ENCODE measurements at places on chromosomes 5 and 9. TPM values are rescaled to one million over a fixed set of nuclear protein-coding genes. Genes with fewer than 3 reads are reported as not detected.
A peak's percentile ranks its signal among the peaks of the same experiment; 100 is the strongest.

- DNase-seq, result peak; percentile 58
These were observed at the start of gene HEMGN for GRCh38 chr9:97938081-97938644. HEMGN (minus strand) TSS chr9:97938172; CDS start chr9:97938136, 36 bp downstream.

DNA sequence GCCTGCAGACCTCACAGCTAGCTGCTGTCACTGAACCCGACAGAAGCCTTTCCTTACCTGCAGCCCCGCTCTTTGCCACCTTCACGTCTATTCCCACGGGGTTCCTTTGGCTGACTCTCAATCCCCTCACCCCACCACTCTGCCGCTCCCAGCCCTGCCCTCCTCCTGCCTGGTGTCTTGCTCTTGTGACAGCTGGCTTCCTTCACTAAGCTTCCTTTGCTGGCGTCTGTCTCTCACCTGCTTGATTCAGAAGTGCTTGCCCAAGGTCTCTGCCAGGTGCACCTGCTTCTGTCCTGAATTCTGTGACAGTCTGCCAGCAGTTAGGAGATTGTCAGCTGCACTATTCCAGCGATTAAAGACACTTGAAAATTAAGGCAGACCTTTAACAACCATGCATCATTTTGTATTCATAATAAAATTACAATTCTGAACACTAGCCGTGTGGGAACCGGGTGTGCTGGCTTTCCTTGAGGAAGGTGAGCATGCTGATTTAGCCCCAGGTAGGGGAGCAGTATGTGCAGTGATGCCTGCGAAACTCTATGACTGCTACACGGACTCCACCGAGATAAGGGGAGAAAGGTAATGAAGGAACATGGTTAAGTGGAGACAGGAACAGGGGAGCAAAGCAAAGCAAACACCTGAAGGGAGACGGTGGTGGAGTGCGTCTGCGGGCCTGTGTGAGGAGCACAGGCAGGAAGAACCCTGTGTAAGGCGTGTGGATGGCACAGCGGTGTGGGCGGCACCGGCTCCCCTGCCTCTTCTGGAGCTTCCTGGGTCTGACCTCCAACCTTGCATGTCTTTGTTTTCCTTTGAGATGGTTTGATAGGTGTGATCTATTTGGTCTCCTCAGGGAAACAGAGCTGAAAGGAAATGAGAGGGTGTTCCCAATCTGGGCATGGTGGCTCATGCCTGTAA is 80.1 kb upstream of the CACNA1B start:
- DNase-seq, result no peak

DNA sequence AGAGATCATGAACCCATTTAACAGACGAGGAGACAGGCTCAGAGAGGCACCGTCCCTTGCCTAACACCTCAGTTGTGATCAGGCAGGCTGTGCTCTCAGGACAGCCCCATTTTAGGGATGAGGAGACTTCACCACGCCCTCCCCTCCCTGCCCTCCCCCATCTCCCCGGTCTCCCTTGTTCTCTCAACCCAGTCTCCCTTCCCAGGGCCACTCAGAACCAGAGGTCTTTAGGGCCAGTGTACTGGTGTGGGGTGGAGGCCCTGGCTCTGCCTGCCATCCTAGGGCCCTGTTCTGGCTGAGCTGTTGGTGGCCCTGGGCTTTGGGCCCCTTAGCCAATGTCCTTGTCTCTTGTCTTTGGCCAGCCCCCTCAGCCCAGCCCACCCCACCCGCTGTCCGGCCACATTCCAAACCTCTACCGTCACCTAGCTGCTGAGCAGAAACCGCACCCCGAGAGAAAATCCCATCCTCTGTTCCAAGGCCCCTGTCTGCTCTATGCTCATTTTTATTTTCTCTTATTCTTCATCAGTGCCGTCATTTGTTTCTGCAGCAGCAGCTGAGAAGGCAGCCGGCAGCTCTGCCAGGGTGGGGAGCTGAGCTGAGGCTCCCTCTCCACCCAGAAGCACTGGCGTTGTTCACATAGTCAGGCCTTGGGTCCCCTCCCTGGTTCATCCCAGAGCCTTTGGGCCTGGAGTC is 33.9 kb downstream of the OLFML2A start:
- no peak for DNase-seq

DNA sequence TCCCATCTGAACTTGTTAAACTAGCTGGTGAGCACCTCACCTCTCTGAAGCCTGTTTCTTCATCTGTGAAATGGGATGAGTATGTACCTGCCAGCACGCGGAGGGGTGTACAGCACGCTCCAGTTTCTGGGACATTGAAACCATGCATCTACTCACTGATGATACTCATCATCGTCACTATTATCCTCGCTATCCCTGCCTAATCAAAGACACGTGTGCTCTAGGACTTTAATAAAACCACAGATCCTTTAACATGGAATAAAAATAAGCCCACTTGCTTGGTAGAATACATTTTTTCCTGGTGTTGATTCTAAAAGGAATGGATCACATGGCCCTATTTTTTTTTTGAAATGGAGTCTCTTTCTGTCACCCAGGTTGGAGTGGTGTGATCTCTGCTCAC is 37.3 kb upstream of the POMT1 start:
- DNase-seq, result no peak

DNA sequence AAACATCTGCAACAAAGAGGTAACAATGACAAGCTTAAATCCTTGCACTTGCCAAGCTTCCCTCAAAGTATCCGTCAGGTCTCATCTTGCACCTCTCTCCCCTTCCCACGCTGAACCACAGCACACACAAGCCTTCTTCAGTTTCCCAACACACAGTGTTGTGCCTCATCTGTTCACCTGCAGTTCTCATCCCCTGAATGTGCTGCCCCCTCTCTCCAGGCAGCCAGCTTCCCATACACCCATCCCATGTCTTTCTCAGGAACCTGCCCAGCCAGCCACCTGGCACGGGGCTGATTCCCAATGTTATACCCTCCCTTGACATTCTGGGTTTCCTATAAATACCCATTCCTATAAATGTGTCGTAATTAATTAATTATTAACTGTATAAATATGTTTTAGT is 314.8 kb downstream of the PRELID2 start:
- no peak for DNase-seq

DNA sequence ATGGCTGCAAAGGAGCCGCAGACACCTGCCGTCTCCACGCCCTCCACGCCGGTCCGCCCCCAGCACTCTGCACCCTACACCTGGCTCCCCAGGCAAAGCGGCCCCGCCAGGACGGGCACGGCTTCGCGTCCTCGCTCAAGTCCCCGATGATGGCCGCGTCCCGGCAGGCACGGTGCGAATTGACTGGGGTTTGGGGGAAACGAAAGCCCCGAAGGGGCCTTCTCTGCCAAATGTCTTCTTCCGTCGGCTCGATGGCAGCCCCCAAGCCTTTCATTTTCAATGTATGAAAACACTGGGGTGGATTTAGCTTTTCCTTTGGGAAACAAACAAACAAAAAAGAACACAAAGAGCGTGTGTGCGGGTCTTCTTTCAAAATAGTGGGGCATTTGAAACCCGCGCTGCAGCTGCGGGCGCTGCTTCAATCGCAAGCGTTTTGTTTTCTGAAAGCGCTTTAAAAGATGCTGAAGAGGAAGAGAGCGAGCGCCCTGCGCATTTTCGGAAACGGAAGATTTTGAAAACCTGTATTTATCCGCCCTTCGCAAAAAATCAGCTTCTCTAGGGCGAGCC is 160.0 kb downstream of the RMI1 start:
- DNase-seq, result peak; percentile 27

DNA sequence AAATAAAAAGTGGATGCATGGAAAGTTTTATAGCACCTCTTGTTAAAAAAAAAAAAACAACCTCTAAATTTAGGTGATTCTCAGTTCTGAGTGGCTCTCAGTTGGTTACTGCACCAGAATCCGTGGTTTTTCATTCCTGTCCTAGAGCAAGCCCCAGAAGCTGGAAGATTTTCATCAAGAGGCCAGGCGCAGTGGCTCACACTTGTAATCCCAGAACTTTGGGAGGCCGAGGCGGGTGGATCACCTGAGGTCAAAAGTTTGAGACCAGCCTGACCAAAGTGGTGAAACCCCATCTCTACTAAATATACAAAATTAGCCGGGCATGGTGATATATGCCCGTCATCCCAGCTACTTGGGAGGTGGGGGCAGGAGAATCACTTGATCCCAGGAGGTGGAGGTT is 27.2 kb upstream of the SLC9A3 start:
- DNase-seq, result peak; percentile 1

DNA sequence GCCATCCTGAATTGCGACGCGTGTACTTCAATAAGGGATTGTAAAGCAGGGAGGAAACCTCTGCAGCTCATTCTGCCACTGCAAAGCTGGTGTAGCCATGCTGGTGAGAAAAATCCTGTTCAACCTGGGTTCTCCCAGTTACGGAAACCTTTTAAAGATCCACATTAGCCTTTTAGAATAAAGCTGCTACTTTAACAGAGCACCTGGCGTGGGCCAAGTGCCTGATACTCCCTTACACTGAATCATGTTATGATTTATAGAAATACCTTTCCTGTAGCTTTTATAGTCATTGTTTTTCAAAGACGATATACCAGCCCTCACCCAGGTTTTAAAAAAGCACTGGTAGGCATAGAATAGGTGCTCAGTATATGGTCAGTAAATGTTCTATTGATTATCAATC is 48.3 kb downstream of the SFXN1 start:
- no peak for DNase-seq

- DNase-seq, result peak; percentile 91
These were observed 23.6 kb downstream of the PCDHGC5 start for GRCh38 chr5:141512390-141512910.

DNA sequence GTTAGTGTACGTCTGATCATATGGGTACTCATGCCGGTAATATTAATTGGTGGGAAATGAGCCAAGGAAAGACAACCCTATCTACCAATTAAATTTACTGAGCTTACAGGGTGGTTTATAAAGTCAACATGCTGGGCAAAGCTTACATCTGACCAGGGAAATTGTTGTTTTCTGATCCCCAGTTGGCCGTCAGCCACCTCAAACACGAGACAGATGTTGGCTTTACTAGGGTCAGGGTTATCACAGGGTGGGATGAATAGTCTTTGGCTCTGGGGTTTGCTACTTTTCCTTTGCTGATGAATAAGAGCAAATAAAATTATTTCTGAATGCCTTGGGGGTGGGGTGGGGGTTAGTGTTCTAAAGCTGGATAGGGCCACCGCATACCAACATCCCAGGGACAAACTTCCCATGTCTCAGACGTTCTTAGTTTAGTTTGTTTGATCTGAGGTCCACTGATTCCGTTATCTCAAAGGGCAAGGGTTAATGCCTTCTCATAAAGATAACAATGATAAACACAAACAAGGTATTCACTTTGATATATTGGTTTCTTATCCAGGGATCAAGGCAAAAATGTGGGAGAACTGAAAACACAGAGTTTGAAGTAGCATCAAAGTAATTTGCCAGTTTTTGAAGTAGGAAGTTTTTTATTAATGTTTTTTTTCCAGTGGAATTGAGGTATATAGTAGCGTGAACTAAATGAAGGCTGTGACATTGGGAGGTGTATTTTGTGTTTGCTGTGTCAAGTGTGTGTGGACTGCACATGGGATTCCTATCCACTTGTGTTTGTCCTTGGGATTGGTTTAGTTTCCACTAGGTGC is 109.1 kb upstream of the RPS23 start:
- DNase-seq, result no peak

- DNase-seq, result peak; percentile 52
These were observed 54.1 kb downstream of the USP20 start for GRCh38 chr9:129889122-129889940.

DNA sequence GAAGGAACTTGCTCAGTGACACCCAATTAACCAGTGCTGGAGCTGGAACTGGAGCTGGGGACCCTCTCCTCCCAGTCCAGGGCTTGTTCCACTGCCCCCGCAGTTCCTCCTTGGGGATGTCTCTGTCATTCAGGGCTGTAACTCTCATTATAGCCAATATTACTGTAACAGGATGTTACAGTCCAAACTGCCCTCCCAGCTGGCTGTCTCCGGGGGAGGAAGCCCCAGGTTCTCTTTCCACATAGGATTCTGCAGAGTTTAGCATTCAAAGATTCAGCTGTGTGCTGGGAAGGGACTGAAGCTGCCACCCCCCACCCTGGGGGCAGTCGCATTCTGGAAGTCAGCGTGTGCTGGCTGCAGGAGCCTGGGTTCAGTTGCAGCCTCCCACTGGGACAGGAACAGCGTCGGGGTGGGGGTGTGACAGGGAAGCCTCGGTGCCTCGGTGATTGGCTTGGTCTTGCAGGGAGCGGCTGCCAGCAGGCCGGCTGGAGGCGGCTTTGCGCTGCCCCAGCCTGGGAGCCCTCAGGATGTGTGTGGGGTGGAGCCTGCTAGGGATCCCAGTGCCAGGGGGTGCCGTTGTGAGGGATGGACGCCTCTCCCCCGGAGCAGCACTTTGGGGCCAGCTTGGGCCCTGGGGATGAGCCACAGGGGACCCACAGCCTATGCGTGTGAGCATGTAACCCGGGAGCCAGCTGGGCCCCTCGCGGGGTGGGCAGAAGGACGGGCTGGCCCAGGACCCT is 101.1 kb downstream of the RGS3 start:
- no peak for DNase-seq

DNA sequence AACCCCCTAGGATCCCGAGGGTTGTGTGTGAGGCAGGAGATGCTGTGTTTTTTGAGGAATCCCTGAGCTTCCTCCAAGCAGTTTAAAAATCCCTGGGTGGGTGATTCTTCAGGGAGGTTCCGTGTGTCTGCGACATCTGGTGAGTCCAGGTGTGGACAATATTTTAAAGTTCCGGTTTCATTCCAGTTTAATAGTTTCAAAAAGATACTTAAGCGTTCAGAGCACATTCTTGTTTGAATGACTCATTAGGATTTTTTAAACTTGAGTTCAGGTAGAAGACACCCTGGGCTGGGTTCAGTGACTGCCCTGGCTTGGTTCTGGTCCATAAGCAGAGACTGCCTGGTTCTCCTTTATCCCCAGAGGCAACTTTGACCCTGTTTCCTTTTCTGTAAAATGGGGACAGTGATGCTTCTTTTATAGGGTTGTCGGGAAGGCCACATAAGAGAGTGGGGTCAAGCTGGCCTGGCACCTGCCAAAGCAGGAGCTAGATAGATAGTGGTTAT is 119.2 kb downstream of the RGS3 start:
- DNase-seq, result no peak

DNA sequence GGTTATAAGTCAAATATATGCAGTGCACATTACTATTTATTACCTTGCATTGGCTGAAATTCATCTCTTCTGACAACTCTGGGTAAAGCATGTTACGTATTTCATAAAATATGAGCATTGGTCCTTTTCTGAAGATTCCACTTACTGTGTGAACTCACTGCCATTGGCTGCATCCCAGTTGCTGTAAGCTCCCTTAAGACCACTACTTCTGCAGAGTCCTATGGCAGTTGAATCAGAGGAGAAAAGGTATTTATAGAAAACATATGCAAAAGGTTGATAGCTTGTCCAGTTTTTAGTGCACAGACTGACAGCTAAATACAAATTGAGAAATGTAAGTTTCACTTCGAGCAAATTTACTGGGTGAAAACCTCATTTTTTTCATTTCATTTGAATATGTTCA is 394.6 kb upstream of the ARRDC3 start:
- no peak for DNase-seq

Gene AP3S1
- 87.6 TPM for total RNA-seq

Gene OTP
- not detected for total RNA-seq

Gene CBY3
- total RNA-seq, result 0.67 TPM

Gene GFI1B
- total RNA-seq, result not detected

Gene GOLGA2
- 42.9 TPM for total RNA-seq

Gene OTULINL
- total RNA-seq, result 12.2 TPM

Gene C1QTNF3
- 2.6 TPM for total RNA-seq

Gene LIX1
- not detected for total RNA-seq
